ENCODE measurements at places on chromosomes 7 and 10. TPM values are rescaled to one million over a fixed set of nuclear protein-coding genes. Genes with fewer than 3 reads are reported as not detected.

The CLCN1 gene
- total RNA-seq, result not detected

The MSMB gene
- total RNA-seq, result not detected

The UTF1 gene
- not detected for total RNA-seq

The GRM3 gene
- not detected for total RNA-seq

- no peak for DNase-seq
These were observed 57.1 kb downstream of the STEAP1B start for GRCh38 chr7:22442882-22443369.

- no peak for DNase-seq
These were observed 90.2 kb upstream of the GNA12 start for GRCh38 chr7:2934211-2934731.

GRCh38 chr10:132078746-132079345 is 13.1 kb downstream of the JAKMIP3 start:
- DNase-seq, result no peak

- DNase-seq, result no peak
These were observed 1.8 kb upstream of the SRGN start for GRCh38 chr10:69086001-69086509.

- no peak for DNase-seq
These were observed 145.6 kb upstream of the RNF32 start for GRCh38 chr7:156494960-156495359.

GRCh38 chr7:79513261-79513660 is 59.8 kb upstream of the MAGI2 start:
- no peak for DNase-seq

GRCh38 chr7:20393616-20394015 is 62.9 kb downstream of the ITGB8 start:
- no peak for DNase-seq

DNA sequence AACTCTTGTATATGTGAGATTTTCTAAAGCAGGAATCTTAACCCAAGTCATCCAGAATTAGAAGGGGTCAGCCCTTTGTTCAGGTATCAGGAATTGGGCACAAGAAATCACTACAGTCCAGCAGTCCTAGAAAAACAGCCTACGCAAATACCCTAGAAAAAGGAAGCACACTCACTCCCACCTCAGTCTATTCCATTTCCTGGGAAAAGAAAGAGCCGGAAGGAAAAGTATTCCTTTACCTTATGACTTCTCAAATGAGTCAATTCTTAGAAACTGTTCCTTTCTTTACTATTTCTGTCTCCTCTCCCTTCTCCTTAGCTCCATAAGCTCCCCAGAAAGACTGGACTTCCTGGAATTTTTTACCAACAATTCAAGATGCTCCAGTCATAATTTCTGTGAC is 62.7 kb downstream of the DNAJC12 start:
- no peak for DNase-seq

- DNase-seq, result no peak
These were observed 2.6 kb downstream of the STOX1 start for GRCh38 chr10:68829952-68830351.

GRCh38 chr10:71216363-71216695 is 4.0 kb downstream of the UNC5B start:
- DNase-seq, result no peak

All from CD4-positive, CD25-positive, alpha-beta regulatory T cell (primary cell).